ENCODE measurements at places on chromosomes 1 and 21.

DNA sequence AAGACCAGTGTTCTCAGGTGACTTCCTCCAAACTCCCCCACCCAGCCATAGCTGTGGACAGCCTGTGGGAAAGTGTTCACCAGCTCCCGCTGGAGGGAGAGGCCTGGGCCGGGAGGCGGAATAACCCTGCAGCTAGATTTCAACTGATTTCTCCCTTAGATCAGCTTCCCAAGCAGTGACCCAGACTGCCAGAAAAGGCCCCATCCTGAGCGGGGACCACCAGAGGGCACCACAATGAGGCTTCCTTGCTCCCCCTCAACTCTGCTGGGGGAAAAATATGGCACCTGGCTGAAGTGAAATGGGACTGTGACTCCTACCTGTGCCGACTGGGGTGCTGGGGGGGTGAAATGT, 50.8 kb downstream of the RHBG start:
- no peak for DNase-seq

GRCh38 chr1:20928146-20928545, 141.0 kb upstream of the HP1BP3 start:
- peak; percentile 63 for DNase-seq

DNA sequence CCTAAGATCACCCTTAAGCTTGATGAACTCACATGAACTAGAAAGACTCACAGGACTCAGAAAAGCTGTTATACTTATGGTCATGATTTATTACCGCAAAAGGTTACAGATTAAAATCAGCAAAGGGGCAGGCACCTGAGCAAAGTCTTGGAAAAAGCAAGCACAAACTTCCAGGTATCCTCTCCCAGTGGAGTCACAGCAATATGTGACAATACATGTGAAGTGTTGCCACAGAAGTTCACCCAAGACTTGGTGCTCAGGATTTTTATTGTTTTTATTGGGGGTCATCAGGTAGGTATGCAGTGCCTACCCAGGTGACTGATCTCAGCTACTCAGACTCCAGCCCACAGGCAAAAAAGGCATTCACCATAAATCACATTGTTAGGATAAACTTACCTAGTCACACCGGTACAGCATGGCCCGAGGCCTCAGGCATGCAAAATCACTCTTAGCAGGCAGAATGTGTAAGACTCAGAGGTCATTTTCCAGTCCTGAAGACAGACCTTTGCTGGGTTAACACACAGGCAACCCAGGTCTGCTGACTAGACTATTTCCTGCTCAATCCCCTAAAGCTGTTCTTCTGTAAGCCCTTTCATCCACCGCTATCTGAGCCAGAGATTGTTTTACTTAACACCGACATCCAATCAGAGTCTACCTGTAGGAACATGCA, 55.6 kb downstream of the SSX2IP start:
- no peak for DNase-seq

DNA sequence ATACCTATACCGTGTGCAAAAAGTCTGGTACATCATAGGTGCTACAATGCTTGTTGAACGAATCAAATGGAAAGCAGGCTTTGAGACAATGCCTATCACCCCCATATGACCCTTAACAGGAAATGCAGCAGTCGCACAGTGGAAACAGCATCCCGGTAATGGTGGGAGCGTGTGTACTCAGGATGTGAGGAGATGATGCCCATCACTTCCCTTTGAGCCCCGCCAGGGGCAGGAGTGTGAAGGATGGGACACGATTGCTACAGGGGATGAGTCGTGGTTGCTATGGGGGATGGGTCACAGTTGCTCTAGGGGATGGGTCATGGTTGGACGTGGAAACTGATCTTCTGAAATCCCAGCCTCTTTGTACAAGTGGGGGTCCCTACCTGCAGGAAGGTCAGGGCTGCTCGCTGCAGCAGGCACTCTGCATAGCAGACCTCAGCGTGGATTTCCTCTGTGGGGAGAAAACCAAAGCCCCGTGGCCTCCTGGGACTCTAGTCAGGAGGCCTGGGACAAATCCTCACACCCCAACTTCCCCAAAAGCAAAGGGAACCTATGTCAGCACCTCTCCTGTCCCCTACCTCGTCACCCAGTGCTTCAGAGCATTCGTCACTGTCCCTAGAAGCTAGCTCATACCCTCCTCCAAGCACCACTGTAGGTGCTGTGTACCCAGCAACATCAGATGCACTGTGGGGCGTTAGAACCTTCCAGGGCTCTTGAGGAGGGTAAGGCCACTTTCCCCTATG, 19.3 kb downstream of the TTC39A start:
- peak; percentile 21 for DNase-seq

DNA sequence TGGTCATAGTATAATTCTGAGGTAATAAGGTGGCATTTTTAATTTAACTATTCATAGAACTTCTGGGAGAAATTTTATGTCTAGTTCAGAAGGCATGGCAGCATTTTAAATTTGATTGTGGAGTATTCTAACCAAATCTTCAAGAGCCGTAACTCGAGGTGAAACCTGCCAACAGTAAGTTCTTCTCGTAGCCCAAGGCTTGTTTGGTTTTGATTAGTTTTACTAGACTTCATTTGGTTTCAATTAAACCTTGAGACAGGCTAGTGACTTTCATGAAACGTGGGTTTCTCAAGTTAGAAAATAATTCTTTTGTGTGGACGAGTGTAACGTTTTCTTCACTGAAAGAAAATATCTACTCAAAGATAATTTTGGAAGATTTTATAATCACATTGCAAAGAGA, 395.5 kb downstream of the USP25 start:
- DNase-seq = no peak

GRCh38 chr21:16768096-16768495, 744.7 kb upstream of the CXADR start:
- DNase-seq = no peak

DNA sequence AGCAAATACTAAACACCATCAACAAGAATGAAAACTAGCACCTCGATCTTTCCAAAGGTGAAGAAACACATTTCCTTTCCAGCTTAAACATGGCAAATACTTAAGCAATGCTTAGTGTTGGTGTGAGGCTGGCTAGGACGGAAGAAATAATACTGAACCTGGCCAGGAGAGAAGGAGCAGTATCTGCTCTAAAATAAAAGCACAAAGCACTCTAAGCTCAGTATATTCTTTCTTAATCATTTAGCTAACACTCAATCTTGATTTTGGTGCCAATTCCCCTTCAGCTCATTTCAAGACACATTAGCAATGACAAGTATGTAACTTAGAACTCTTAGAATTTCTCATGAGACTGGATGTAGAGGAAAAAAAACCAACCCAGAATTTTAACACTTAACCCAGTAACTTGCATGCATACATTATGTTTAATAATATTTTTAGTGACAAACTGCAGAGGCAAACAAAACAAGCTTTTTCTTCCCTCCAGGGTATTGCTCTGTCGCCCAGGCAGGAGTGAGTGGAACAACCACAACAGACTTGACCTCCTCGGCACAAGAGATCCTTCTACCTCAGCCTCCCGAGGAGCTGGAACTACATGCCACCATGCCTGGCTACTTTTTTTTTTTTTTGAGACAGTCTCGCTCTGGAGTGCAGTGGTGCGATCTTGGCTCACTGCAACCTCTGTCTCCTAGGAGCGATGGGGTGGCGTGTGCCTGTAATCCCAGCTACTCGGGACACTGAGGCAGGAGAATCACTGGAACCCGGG, 54.3 kb downstream of the DEGS1 start:
- DNase-seq = no peak

- no peak for DNase-seq
Observed at GRCh38 chr1:29639741-29640427, 403.6 kb downstream of the PTPRU start.

GRCh38 chr1:4309676-4310320, 344.6 kb upstream of the AJAP1 start:
- DNase-seq = no peak

DNA sequence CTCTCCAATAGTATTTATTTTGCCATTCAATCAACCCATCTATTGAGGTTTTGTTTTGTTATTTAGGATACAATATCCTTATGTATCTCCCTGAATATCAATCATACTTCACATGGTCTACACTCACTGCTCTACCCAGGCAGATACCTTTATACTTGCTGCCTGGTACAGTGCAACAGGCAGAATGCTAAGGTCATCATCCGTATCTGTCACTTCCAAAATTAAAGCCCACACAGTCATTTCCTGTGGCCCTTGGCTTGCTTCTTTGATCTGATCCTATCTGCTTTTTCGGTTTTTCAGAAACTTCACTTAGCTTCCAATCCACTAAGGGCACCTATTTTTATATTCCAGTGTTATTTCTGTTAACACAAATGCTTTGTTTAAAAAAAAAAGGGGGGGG, 22.3 kb upstream of the ZZZ3 start:
- no peak for DNase-seq

DNA sequence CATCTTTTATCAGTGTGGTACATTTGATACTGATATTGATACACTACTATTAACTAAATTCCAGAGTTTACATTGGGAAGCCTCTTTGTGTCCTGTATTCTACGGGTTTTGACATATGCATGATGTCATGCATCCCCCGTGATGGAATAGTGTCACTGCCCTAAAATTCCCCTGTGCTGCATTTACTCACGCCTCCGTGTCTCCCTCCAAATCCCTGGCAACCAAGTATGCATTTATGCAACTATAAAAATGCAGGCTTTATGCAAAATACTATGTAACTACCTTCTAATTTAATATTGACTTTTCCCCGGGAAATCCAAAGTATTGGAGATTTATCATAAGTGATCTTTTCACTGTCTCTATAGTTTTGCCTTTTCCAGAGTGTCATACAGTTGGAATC, 453.7 kb upstream of the RUNX1 start:
- no peak for DNase-seq

GRCh38 chr1:236997882-236998281, 6.4 kb downstream of the MT1HL1 start:
- no peak for DNase-seq

GRCh38 chr1:183144752-183145151, 41.3 kb upstream of the LAMC2 start:
- peak; percentile 90 for DNase-seq

GRCh38 chr1:109091078-109091838, 694 bp downstream of the TMEM167B start:
- DNase-seq = peak; percentile 43

DNA sequence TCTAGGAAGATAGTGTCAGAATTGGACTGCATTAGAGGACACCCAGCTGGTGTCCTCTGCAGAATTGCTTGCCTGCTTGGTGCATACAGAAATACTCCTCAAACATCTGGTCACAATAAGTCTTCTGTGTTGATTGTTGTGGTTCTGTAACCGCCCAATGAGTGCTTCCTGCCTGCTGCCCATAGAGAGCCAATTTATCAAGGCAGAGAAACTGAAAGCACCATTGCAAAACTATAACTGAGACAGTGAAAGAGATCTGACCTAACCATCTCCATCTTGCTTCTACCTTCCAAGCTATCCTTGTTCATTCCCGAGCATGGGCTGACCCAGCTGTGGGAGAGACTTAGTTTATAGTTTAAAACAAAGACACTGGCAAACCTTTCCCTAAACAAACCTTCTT, 462.4 kb upstream of the RGS18 start:
- peak; percentile 89 for DNase-seq

DNA sequence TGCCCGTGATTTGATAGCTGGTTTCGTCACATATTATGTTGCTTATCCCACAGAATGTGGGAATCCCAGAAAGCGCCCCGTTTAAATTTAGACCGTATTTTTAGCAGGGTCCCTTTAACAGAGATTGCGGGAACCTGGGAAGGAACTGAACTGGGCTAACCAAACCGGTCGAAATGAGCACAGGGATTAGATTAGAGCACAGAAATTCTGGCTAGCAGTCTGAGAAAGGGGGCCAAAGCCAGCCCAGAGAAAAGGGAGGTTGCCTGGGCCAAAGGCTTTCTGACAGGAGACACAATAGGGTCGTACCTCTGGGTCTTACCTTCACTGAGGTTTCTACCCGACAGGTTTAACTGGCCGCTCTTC, 327 bp downstream of the LRRC40 start:
- no peak for DNase-seq

GRCh38 chr1:101915597-101915996, 81.1 kb downstream of the OLFM3 start:
- no peak for DNase-seq

DNA sequence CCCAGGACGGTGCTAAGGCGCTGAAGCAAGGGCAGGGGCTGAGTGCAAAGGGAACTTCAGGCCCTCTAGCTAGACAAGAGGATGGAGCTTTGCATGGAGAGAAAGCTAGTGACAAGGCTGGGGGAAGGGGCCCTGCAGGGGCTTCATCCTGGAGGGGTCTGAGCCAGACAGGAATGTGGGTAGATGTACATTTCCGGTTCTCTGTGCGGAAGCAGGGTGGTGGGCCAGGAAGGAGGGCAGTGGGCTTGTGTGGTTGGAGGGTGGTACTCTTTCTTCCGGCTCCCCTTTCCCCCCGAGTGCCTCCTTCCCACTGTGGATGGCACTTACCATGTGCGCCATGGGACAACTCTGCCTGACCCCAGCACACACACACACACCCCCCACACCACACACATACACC, 1.5 kb downstream of the KISS1 start:
- DNase-seq = no peak

DNA sequence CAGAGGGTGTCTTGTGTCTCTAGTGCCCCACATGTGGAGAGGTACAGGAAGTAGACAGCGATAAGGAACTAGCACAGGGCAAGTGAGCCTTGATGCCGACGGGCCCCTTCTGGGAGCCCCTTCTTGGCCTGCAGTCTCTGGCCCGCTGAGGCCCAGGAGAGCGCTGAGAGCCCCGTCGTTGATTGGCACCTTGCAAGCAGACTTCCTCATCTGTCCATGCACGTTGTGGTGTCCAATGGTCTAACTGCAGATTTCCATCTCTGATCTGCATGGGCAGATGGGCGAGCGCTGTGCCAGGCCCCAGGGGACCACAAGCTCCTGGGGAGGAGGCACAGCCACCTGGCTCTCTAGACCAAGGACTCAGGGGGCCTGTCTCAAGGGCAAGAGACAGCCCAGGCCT, 32.4 kb downstream of the PLEKHA6 start:
- DNase-seq = no peak

- DNase-seq = peak; percentile 2
Observed at GRCh38 chr21:24899138-24899537, 708.1 kb downstream of the MRPL39 start.

- DNase-seq = peak; percentile 81
Observed at GRCh38 chr1:43274125-43274803, 4.5 kb downstream of the TMEM125 start.

DNA sequence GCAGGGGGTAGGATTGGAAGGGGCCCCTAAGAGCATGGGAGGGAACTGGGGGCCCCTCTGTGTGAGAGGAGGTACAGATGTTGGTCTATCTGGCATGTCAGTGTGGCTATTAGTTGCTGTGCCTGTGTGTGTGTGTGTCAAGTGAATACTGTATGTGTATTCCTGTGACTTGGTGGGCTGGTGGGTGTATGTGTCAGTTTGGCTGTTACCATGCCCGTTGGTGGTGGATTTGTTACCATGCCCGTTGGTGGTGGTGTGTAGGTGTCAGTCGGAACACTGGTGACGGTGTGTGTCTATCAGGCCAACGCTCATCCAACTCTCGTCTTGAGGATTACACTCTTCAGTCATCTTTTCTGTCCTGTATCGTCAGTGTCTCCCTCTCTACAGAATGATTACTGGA, 22.6 kb downstream of the TFAP2E start:
- DNase-seq = no peak

- DNase-seq = no peak
Observed at GRCh38 chr21:43654806-43655489, 4.3 kb downstream of the HSF2BP start.
